EH (cell line): ENCODE measurements at places on chromosomes 6 and 20.

- no peak for DNase-seq
These were observed 10.2 kb upstream of the EEF1A2 start for GRCh38 chr20:63509088-63509564.

DNA sequence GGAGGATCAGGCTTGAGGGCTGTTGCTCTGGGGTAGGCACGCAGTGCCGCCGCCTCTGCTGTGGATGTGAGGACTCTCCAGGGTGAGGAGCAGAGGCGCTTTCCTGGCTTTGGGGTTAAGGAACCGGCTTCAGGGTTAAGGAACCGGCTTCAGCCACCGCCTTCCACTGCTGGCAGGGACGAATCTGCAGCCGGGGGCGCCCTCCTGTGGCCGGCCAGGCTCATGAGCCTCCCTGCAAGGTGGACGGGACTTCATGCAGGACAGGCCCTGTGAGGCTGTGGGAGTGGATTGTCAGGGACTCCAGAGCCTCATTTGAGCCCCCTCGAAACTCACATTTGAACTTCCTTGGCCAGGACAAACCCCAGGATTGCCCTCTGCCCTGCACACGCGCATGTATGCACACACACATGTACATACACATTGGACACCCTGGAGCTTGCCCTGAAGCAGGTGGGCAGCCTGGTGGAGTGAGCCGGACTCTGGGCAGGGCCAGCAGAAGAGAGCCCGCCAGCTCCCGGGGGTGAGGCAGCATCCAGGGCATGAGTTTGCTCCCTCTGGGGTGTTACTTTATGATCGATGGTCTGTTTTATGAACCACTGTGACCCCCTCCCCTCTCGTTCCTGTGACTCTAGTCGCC, 146.9 kb downstream of the PHACTR3 start:
- peak; percentile 68 for DNase-seq

DNA sequence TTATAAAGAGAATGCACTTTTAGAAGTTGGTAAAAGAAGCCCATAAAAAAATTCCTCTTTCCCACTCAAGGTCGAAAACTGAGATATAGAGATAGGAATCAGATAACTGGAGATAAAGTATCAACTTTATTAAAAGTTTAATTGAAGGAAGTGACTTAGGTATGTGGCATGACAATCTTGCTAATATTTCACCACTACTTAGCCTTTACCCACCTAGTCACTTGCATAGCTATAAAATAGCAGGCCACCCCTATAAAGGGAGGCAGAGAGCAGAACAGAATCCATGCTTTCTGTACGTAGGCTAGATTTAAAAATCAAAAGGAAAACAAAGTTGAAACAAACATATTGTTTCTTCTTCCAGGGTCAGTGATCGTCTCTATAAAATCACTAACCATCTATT, 13.2 kb upstream of the TBC1D32 start:
- no peak for DNase-seq

GRCh38 chr6:71419217-71420094, 130.8 kb downstream of the OGFRL1 start:
- no peak for DNase-seq

- peak; percentile 37 for DNase-seq
These were observed 127.9 kb downstream of the FARS2 start for GRCh38 chr6:5389086-5389745.

DNA sequence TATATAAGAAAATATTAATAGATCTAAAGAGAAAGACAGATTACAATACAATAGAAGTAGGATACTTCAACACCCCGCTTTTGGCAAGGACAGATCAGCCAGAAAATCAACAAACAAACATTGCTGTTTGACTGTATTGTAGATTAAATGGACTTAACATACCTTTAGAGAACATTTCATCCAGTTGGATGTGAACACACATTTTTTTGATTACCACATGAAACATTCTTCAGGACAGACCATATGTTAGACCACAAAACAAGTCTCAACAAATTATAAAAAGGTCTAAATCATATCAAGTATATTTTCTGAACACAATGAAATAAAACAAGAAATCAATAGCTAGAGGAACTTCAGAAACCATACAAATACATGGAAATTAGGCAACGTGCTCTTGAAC, 148.2 kb downstream of the TRMT11 start:
- no peak for DNase-seq
